Upper lobe of right lung (tissue), 1 donor: ENCODE measurements at places on chromosomes 16 and 17. TPM values are rescaled to one million over a fixed set of nuclear protein-coding genes. Genes with fewer than 3 reads are reported as not detected.

- DNase-seq: no peak
Measured at GRCh38 chr17:81566461-81567126, 14.4 kb upstream of the FAAP100 start.

- DNase-seq: no peak
Measured at GRCh38 chr17:80679816-80680215, 135.2 kb downstream of the RPTOR start.

- no peak for DNase-seq
Measured at GRCh38 chr17:49406421-49407061, 8.1 kb downstream of the PHB1 start.

- no peak for DNase-seq
Measured at GRCh38 chr16:83066011-83066410, 439.2 kb downstream of the CDH13 start.

DNA sequence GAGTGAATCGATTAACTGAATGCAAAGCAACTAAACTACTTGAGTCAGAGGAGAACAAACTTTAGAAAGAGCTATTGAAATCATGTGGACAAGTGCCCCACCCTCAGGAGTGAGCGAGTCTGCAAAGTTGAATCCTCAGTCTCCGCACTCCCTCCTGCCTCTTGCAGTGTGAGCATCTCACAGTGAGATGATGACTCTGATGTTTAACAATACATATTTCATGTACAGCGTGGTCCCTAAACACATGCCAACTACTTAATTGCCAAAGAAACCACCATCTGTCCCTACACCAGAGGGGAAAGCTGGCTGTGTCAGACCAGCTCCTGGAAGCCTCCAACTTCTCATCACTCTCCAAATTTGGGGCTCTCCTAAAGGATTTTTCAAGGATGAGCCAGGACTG is 31.2 kb downstream of the PIMREG start:
- DNase-seq: no peak

DNA sequence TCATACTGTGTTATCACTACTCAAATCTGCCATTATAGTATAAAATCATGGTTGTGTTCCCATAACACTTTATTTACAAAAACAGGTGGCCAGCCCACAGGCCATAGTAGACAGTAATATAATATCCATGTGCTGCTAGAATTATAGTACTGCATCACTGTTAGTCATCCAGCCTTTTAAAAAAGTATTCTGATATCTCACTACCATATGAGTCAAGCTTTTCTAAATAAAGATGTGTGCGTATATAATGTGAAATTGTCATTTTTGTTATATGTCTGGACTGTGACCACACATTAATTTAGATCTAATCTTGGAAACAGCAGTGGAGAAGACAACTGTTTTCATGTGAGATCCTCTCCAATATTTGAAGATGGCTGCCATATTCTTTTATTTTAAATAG is 1049.1 kb upstream of the GOT2 start:
- no peak for DNase-seq

DNA sequence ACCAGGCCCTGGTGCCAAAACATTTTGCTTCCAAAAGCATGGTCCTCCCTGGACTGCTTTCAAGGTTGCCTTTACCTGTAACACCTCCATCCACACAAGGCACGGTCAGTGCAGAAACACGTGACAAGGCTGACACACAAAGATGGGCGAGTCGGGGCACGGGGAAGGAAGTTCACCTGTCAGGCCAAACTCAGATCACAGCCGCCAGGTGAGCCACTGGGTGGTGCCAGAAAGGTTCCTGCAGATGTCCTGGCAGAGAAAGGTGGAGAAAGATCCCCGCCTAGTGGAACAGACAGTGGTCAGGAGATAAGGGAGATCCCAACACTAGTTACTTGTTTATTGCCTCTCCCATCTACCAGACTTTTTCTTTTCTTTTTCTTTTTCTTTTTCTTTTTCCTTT is 155.3 kb downstream of the AIPL1 start:
- DNase-seq: no peak

Gene IRF8
- 43.1 TPM for total RNA-seq
